ENCODE measurements at places on chromosomes 12 and 14.

GRCh38 chr14:60510254-60510950 is 1.5 kb downstream of the SIX6 start:
- DNase-seq = no peak

DNA sequence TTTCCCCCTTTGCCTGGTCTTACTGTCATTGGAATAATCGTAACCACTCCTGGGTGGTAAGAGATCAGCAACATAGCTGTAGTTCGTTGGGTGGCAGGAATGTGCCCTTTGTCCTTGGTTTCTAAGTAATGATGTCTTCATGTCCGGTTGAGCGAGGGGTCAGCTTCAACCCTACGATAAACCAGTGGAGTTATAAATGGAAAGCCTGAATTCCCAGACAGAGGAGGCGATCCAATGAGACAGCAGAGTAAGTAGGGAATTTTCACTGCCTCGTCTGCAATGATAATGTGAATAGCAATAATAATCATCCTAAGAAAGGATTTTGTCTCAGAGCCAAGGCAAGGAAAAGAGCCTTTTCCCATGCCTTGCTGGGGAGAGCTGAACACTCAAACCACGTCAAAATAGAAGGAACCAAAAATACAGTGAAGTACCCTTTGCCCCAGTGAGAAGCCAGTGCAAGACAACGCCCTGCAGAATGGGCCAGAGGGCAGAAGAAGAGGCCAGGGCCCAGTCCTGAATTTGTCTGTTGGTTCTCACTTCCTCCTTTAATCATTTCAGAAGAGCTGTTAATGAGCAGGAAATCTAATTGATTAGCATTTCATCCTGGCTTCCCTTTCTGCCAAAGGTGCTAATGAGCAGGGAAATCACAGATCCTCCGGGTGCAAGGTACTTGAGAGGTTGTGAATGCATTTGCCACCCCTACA is 330.7 kb downstream of the CACNA1C start:
- no peak for DNase-seq

- no peak for DNase-seq
Observed at GRCh38 chr14:76867516-76868453, 41.6 kb downstream of the LRRC74A start.

DNA sequence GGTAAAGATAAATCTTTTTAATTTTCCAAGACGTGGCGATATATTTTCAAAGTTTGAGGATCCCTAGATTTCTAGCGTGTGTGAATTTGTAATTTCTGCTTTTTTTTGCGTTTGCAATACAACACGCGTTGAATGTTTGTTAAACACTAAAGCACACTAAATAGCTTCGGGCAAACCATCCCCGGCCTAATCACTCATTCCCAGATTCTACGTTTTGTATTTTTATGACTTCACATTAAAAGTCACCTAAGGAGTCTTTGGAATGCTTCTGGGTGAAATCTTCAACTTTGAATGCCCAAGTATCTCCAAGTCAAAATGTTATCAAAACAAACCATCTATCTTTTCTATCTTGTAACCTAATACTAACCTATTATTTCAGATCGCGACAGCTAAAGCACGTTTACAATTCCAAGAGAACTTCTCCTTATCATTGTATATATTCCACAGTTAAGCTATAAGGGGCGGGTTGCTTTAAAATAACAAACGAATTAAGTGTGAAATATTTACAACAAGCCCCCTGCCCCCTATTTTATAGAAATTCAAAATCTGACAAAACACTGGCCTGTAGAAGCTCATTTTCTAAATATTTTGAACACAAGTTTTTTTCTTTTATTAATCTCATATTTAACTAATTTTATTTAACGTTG is 1.1 kb downstream of the ALX1 start:
- DNase-seq = no peak

GRCh38 chr12:5954661-5955060 is 9.6 kb upstream of the ANO2 start:
- DNase-seq = no peak

GRCh38 chr12:107783406-107784376 is 9.2 kb downstream of the ASCL4 start:
- DNase-seq = no peak

GRCh38 chr12:75766263-75767160 is 255.1 kb upstream of the KRR1 start:
- DNase-seq = no peak

GRCh38 chr12:105067511-105068031 is 16.7 kb downstream of the ALDH1L2 start:
- DNase-seq = no peak

DNA sequence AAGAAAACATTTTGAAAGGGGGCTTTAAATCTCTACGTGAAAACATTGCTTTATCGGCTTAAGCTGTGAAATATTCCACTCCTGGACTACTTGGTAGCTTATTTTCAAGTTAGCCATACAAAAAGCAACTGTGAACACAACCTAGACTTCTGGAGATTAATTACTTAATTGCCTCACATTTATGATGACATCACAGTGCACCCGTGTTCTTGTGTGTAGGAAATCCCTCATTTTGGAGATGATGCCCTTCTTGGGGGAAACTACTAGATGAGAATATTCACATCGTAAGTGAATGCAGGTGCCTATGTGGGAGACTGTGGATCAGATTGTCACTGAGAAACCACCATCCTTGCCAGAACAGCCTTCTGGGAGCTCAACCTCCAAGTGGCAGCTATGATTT is 10.5 kb upstream of the B4GALNT3 start:
- DNase-seq = no peak

DNA sequence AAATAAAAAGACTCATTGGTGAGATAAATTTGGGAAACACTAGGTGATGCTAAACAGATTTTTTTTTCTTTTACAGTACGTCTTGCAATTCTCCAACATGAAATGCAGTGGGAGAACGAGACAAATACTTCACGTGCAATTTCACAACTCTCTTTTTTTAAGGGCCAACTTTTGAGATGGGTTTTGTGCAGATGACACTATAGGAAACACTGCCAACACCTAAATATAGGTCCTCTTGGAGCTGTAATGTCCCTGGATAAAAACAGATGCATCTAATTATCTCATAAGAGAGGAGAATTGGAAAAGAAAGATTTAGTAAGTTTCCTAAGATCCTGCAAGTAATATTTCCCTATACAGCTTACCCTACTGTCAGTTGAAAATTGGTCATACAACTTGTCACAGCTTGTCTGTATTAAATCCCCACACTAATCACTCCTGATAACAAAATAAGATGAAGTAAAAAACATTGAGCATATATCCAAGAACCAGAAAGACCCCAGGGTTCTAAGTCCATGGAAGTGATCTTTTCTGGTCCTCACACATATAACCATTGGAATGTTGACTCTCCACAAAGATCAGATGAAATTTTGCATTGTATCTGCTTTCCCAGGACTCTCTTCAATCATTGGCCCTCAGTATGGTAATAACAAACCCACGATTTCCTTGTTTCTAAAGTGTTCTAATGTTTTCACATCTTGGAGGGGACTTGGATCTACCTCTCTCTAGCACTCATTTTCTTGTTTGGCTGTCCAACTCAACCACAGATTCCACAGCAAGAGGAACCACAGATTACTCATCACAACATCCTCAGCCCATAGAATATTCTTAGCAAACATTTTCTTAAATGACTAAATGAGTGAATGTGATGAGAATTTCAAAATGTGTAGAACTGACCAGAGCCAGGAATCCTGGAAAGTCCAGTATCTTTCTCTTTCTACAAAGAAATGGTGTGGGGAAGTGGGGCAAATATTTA is 769.4 kb upstream of the USP15 start:
- no peak for DNase-seq

DNA sequence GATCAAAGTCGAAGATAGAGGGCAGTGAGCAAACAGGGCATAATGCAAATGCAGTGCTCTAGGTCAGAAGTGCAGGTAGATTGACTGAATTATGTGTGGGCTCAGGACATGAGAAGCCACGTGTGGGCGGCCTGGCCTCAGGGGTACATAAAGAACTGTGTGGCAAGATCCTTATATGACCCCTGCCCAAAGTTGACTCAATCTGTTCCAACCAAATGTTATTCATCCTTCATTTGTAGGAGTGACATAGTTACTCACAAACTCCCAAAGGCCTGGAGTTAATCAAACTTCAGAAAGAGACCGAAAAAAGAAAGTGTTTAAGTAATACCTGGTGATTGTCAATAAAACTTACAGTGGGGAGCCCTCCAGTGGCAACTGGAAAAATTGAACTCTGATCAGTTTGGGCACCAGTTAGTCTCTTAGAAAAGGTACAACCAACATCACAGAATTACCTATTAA is 150.4 kb upstream of the FAR2 start:
- no peak for DNase-seq

DNA sequence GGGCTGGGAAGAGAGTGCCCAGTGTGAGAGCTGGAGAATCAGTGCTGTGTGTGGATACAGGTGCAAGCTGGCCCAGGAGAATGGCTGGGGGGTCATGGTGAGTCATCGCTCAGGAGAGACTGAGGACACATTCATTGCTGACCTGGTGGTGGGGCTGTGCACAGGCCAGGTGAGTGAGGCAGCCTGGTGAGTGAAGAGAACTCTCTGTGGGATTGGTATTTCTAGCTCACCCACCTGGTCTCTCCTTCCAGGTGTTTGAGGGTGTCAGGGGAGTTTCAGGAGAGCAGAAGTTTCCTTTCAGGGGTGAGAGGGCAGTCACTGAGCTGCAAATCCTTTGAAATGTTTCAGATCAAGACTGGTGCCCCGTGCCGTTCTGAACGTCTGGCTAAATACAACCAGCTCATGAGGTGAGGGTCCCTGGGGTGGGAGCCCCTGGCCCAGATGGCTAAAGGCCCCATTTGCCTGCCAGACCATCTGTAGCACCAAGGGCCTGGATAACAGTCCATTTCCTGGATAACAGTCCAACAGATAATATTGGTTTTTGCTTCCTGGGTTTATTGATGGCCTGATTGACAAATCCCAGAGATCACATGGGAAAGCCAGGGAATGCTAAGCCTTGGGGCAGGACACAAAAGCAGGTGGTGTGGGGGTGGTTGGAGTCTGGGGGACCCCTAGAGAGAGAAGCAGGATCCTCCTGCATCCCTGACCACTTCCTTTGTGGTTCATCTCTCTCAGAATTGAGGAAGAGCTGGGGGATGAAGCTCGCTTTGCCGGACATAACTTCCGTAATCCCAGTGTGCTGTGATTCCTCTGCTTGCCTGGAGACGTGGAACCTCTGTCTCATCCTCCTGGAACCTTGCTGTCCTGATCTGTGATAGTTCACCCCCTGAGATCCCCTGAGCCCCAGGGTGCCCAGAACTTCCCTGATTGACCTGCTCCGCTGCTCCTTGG is 5.5 kb upstream of the ATN1 start:
- DNase-seq = no peak

GRCh38 chr12:57270966-57271470 is 20.0 kb upstream of the STAC3 start:
- no peak for DNase-seq
